NCI-H526 (cell line): ENCODE measurements at places on chromosomes 2 and 18.
A peak's percentile ranks its signal among the peaks of the same experiment; 100 is the strongest.

- DNase-seq: no peak
These were observed 255.0 kb upstream of the EPAS1 start for GRCh38 chr2:46042207-46042637.

- peak; percentile 67 for DNase-seq
These were observed at the start of gene AGFG1 for GRCh38 chr2:227471924-227472264. AGFG1 (plus strand) TSS chr2:227472156; CDS start chr2:227472422, 266 bp downstream.

DNA sequence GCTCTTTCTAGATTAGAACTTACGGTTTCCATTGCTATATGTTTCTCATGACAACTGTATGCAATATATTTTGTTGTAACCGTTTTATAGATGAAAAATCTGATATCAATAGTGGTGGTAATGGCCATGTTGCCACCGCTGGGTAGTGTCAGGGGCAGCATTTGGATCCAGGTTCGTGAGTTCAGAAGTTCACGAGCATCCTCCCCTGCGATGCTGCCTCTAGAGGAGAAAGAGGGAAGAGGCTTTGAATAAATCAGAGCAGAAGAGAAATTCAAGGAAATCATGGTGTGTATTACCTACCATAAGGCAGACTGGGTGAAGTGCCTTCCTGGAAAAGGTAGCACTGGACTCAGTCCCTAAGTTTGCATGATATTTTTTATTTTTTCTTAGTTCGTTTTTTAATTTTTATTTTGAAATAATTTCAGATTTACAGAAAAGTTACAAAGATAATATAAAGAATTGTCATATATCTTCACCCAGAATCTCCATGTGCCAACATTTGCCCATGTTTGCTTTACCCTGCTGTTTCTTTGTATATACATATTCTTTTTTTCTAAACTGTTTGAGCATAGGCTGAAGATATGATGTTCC, 3.3 kb upstream of the ZBTB7C start:
- DNase-seq: peak; percentile 62

DNA sequence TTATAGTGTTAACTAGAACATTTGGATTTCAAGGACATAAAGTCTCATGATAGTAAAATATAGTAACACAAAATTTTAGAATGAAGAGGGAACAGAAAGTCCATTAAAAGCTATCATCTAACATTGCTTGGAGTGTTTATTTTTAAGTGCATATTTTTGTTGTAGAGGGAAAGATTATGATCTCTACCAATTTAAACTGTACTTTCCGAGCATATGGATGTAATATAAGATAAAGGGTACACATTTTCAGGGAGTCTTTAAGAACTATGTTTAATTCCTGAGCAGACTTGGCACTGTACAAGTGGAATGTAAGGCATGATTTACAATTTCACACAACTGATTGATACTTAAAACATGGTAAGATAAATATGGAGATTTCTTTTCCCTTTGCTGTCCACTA, 34.2 kb upstream of the ZNF804A start:
- no peak for DNase-seq

DNA sequence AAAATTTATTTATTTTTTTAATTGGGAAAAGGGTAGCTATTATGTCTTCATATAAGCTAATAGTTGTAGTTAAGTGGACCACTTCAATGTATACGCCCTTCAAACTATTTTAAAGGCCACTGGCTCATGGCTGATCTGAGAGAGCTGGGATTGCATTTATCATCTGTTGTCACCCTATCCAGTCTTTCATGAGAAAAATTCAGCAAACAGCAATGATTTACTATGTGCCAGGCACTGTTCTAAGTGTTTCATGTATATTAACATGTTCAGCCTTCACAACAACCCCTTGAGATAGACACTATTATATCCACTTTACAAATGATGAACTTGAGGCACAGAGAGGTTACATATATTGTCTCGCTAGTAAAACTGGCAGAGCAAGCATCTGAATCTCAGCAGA, 66.1 kb upstream of the ZNF397 start:
- DNase-seq: no peak

- no peak for DNase-seq
These were observed 127.3 kb downstream of the SCG2 start for GRCh38 chr2:223474893-223475292.

GRCh38 chr2:221533299-221533698, 38.8 kb downstream of the EPHA4 start:
- DNase-seq: no peak

DNA sequence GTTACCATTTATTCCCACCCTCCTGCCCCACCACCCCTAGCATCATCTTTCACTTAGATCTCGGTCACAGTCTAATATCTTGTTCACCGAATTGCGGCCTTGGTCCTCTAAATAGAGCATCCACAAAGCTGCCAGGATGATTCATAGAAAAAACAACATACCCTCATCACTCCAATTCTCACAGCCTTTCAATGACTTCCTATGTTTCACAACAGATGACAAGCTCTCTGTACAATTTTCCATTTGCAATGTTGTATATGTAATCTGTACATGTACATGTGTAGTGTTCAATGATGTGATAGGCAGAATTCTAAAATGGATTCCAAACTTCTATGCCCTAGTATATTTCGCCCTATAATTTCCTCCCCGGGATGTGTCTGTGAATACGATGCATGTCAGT, 675.6 kb upstream of the CELF4 start:
- DNase-seq: no peak
